ENCODE measurements at places on chromosomes 4 and X.

DNA sequence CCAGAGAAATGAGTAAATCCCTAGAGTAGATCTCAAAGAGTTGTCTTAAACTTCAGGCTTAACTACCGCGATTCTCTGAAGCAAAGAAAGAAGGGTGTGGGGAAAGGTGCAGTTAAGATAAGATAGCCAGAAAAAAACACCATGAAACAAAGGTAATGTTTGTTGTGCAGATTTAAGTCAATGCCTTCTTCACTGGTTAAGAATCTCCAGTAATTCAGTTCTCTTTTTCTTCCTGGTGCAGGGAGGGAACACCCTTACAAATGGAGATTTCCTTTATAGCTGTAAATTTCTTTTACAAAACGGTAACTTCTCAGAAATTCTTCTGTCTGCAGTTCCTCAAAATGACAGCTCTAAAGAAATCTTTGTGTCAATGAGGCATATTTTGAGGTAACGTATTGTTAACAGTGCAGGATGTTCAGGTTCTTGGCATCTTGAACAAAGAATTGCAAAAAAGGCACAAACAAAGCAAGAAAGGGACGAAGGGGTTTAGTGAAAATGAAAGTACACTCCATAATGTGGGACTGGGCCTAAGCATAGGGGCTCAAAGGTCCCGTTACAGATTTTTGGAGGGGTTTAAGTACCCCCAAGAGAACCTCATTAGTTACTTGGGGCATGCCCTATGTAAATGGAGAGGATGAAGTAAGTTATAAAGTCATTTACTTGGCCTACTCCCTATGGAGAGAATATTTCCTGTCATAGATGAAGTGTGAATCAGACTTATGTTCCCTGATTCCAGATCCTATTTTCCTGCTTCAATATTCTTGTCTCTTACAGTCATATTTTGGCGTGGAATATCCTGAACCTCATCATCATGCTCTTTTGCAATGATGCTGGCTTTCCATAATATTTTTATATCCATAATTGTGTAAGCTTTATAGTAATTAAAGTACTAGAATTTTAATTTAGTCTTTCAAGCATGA lies 492.0 kb downstream of the PCDH11X start:
- DNase-seq: no peak

DNA sequence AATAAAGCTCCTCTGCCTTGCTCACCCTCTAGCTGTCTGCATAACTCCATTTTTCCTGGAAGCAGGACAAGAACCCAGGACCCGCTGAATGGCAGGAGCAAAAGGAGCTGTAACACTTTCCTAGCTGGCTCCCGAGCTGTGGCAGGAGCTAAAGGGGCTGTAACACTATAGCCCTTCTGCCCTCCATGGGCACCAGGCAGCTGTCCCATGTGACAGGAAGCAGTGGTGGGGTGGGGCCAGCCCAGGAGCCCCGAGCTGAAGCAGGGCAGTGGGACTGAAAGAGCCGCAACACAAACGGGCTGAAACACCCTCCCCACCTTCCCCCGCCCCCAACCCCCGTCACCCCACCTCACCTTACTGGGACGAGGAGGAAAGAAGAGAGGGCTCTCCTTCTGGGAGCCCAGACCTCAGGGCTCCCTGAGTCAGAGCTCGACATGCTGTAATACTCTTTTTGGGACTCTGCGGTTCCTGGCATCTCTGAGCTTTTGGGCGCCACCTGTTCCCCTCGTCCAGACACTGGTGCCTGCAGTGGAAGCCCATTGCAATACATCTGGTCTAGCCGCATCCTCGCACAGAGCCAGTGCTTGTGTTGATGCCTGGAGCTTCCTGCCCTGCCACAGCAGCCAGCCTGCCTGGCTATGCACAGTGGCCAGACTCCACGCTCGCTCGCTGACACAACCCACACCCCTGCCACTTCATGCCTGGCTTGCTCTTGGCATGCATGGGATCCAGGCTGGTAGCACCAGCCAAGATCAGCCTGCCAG lies 39.4 kb downstream of the PPM1K start:
- no peak for DNase-seq

DNA sequence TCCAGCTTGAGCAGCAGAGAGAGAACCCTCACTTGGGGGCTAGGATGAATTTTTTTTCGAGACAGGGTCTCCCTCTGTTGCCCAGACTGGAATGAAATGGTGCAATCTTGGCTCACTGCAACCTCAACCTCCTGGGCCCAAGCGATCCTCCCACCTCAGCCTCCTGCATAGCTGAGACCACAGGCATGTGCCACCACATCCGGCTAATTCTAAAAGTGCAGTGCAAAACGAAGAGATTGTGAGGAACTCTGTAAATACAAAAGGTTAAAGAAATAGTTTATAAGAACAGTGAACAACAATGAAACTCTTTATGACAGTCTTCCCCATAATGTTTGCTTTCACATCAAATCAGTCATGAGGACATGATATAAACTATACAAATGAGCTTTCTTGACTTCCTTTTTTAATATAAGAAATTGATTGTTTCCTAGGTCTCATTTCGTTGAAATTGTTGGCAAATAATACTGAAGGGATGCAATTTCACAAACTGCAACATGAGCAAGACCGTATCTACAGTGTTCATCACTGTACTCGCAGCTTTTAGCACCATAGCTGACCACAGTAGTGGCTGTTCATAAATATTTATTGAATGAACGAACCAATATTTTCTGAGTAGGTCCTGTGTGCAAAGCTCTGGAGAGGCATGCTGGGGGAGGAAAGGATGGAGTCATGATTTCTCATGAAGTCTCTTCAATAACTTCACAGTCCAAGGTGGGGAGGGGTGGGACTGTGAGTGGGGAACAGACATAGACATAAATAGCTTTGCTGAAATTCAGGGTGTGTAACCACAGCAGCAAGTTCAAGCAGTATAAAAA lies 116.1 kb downstream of the SHROOM3 start:
- DNase-seq: no peak

DNA sequence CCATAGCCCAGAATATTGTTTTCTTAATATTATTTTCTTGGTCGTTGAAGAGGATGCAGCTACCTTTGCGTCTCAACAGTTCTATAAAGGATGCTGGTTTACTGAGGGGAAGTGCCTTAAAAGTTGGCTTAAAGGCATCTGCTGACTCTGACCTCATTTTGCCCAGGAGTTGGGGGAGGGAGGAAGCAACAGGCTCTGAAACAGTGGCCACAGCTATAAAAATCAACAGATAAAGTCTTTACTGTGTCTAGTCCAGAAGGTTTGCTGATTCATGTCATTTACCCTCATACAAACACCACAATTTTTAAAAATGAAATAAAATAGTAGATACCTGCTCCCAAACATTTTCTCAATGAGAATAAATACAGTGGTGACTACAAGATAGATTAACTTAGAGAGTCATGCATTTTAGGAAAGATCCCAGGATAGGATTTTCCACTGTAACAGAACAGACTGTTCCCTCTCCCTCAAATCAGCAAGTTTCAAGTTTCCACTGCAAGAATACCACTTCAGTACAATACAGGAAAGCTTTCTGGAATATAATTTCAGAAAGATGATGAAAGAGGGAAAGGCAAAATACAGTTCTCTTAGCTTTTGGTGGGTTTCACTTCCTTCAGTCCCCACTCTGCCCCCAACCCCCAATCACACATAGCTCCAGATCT lies 1.9 kb downstream of the PHKA1 start:
- no peak for DNase-seq

DNA sequence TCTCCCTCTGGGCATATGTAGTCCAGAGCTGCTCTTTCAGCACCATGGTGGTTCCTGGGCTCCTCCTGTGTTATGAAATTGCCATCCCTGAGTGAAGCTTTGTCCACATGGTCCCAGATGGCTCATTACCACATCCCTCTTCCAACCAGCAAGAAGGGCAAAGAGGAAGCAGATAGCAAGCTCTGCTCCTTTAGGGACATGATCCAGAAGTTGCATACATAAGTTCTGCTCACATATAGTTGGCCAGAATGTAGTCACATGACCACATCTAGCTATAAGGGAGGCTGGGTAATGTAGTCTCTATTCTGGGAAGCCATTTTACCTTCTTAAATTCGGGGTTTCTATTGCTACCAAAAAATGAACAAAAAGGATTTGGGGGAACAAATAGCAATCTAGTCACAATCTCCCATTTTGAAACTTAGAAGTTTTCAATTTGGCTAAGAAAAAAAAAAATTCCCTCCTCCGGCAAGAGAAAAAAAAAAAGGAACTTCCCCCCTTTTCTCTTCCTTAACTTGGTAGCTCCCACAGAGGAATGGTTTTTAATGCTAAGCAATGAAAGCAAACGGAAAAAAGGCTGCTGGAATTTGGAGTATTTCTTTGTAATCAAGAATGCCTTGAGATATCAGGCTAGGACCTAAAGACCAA lies 88.2 kb upstream of the USP9X start:
- no peak for DNase-seq

- DNase-seq: peak; percentile 26
Observed at GRCh38 chr4:15778289-15779241, at the start of gene CD38. TSS of gene CD38 (plus strand) at chr4:15778328. CDS start at chr4:15778415, 87 bp downstream.

GRCh38 chr4:48085821-48086589 lies 48.0 kb downstream of the TXK start:
- DNase-seq: no peak

GRCh38 chrX:154827194-154828015 lies 7.1 kb downstream of the SMIM9 start:
- peak; percentile 31 for DNase-seq

GRCh38 chrX:2793752-2794151 lies 35.0 kb upstream of the GYG2 start:
- DNase-seq: no peak

DNA sequence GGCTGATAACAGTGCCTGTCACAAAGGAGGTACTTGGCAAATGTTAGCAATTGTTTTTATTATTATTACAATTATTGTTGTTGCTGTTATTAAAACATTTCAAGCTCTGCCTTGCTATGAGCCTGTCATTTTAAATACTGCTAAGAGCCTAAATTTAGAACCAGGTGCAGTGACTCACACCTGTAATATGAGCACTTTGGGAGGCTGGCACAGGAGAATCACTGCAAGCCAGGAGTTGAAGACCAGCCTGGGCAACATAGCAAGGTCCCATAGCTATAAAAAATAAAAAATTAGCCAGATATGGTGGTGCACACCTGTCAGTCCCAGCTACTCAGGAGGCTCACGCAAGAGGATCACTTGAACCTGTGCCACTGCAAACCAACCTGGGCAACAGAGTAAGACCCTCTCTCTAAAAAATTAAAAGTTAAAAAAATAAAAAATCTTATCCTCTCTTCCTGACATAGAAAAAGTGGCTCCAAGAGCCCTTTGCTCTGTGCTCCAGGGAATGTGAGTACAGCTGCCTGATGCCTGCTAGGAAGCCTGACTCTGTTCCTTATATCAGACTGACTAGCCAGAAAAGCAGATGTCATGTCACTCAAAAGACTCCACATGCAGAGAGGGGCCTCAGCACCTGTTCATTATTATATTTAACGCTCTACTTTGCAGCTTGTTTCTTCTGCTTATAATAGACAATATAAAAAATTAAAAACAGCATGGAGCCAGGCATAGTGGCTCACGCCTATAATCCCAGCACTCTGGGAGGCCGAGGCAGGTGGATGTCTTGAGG lies 234.0 kb downstream of the OPHN1 start:
- DNase-seq: no peak

- DNase-seq: no peak
Observed at GRCh38 chrX:70436343-70436742, 8.3 kb upstream of the DLG3 start.

GRCh38 chrX:15930585-15930984 lies 76.0 kb upstream of the AP1S2 start:
- no peak for DNase-seq

All from CD8-positive, alpha-beta T cell (primary cell).